ENCODE measurements at places on chromosomes 2 and 18.

DNA sequence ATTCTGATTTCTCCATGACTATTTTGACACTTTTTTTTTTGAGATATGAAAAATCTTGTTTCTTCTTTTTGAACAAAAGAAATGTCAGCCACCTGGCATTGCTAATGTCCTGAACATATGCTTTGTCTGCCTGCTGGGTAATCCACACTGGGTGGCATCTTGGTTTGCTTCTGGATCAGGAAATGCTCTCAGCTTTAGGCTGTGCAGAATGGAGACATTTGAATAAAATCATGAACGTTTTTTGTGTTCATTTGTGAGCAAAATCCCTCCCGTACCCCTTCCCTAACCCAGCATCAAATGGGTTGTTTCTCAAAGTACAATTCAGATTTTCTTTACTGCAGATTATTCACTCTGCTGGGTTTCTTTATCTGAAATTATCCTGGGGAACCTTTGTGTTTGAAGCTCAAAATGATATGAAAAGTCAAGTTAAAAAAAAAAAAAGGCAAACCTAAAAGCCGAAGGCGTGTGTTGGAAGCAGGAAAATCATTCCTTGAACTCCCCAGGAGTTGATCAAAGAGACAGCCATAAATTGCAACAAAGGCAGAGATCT is 53.4 kb upstream of the KLF7 start:
- no peak for DNase-seq

- no peak for DNase-seq
These were observed 1144.7 kb downstream of the CNTNAP5 start for GRCh38 chr2:125169764-125170146.

GRCh38 chr2:169999054-169999453 is 171.8 kb downstream of the UBR3 start:
- DNase-seq = no peak

GRCh38 chr2:125172181-125172580 is 1147.1 kb downstream of the CNTNAP5 start:
- DNase-seq = no peak

DNA sequence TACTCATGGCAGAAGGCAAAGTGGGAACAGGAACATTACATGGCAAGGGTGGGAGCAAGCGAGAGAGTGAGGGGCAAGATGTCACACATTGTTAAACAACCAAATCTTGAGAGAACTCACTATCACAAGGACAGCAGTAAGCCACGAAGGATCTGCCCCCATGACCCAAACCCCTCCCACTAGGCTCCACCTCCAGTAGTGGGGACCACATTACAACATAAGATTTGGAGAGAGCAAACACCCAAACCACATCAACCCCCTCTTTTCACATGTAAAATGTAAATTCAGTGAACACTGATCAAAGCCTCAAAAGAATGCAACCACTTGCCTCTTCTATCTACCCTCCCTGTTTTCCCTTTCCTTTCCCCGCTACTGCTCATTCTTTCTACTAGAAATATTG is 43.6 kb upstream of the TNP1 start:
- DNase-seq = no peak

- no peak for DNase-seq
These were observed 2.4 kb downstream of the GFPT1 start for GRCh38 chr2:69384618-69385081.

- no peak for DNase-seq
These were observed 68.4 kb downstream of the RRM2 start for GRCh38 chr2:10190737-10191532.

GRCh38 chr2:140891614-140892212 is 1239.1 kb downstream of the LRP1B start:
- no peak for DNase-seq

GRCh38 chr2:157830266-157830665 is 45.9 kb downstream of the ACVR1 start:
- DNase-seq = no peak

- no peak for DNase-seq
These were observed 52.3 kb upstream of the ITGB6 start for GRCh38 chr2:160252278-160252887.

- DNase-seq = no peak
These were observed 73.7 kb downstream of the NCAPH start for GRCh38 chr2:96409081-96409819.

DNA sequence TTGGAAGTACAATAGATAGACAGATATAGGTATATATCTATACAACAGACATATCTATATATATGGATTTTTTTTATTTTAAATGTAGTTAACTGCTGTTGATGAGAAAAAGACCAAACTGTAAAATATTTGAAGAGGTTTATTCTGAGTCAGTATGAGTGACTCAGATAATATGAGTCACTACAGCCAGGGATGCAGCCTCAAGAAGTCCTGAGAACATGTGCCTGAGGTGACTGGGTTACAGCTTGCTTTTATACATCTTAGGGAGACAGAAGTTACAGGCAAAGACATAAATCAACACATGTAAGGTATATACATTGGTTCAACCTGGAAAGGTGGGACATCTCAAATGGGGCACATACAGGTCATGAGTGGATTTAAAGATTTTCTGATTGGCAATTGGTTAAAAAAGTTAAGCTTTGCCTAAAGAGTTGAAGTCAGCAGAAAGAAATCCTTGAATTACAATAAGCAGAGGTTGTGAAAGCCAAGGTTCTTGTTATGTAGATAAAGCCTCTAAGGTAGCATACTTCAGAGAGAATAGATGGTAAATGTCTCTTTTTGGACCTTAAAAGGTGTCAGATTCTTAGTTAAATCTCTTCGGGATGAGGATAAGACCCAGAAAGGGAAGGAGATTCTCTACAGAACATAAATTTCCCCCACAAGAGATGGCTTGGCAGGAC is 149.9 kb downstream of the RBM43 start:
- no peak for DNase-seq

DNA sequence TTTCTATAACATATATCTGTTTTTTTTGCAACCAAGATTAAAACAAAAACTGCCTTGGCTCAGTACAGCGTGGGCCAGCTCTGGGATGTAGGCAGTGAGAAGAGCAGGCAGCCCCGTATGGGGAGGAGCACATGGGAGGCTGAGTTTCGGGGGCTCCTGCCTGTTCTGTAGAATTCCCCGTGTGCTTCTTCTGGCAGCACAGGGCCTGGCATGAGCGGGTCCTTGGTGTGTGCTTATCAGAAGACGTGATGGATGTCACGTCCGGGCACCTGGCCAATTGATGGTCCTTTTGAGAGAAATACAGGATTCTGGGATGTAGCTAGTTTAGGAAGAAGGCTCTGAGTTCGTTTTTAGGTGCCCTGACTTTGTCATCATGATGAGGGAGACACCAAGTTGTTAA is 16.2 kb downstream of the IMPA2 start:
- DNase-seq = no peak

GRCh38 chr18:75588412-75588811 is 160.9 kb upstream of the SMIM21 start:
- no peak for DNase-seq

DNA sequence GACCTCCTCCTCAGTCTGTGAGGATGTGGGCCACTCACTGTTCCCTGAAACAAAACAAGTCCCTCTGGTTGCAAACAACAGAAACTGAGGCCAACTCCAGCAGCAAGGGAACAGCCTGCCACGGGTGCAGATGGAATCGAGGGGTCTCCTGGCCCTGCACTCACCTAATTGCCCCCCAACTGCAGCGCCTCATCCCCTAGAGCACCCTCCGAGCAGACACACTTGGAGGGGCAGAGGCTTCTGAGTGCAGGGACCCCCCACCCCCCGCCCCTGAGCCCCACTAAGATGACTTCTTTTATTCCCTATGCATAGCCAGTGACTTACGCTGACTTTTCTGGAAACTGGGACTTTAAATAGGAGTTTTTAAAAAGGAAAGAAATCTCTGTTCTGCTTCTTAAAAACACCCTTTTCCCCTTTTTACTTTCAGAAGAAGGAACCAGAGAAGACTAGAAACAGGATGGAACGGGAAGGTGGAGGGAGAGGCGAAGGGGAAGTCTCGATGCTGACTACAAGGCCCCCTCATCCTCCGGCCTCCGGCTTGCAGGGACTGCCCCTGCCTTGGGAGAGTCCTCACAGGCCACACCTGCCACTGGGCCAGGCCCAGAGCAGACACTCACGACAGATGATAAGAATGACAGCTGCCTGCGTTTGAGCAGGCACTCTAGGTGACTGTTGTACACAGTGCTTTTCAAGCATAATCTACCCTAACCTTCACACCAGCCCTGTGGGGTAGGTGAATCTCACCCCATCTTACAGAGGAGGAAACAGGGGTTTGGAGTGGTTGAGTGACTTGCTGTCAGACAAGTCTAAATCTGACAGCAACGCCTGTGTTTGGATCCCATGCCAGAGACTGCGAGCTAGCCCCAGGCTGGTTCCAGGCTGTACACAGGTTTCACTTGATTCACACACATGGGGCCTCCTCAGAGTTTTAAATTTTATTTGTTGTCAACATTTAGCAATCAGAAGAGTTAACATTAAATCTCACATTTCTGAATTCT is 28.2 kb upstream of the BIN1 start:
- no peak for DNase-seq

GRCh38 chr2:157789933-157790511 is 86.1 kb downstream of the ACVR1 start:
- no peak for DNase-seq

DNA sequence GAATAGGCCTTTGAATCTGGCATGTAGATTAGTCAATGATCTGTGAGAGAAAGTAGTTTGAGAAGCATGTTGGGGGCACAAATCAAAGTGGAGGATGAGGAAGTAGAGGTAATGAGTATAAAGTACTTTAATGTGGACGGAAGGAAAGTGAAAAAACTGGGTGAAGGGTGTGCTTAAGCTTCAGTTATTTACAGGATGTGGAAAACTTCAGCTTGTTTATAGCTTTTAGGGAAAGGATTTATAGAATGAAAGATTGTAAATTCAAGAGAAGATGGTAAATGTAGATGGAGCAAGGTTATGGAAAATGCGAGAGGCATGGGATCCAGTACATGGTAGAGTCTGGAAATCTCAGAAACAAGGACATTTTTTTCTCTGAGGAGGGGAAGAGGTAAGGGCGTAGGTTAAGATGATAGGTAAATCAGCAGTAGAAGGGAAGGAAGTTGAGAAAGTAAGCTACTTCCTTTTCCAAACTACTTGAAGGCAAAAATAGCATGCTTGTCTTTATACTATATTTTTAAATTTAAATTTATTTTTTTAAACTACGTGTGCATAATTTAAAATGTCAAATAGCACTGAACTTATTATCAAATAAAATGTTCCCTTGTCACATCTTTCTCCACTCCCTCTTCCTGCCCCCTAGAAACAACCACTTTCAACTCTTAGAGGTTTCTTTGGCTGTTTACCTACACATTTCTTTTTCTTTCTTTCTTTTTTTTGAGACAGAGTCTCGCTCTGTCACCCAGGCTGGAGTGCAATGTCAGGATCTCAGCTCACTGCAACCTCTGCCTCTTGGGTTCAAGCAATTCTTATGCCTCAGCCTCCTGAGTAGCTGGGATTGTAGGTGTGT is 8.5 kb downstream of the FAM117B start:
- no peak for DNase-seq

GRCh38 chr2:54899576-54900200 is 150.6 kb downstream of the RTN4 start:
- DNase-seq = no peak

- DNase-seq = no peak
These were observed 10.1 kb upstream of the CCBE1 start for GRCh38 chr18:59707306-59707705.

Measured in activated T-cell treated with anti-CD3 and anti-CD28 coated beads for 4 hours (primary cell).